AG20443 (cell line): ENCODE measurements at places on chromosomes 11 and 22.

- peak; percentile 49 for DNase-seq
These were observed 16.1 kb downstream of the ALKBH8 start for GRCh38 chr11:107549253-107549953.

DNA sequence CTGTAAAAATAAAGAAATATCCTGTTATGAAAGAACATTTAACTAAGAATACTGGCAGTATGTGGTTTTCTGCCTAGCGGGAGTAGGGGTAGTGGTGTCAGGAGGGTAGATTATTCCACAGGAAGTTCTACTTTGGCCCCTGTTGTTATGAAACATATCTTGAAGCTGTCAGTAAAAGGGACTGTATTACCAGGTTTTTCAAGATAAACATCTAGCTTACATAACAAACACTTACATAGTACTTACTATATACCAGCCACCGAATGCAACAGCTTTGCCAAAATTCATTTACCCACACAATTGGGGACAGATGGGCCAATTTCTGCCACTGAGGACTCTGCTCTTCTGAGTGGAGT is 3.7 kb downstream of the TMEM123 start:
- no peak for DNase-seq

- no peak for DNase-seq
These were observed 8.1 kb upstream of the MOB2 start for GRCh38 chr11:1494650-1495049.

- no peak for DNase-seq
These were observed 26.3 kb upstream of the MN1 start for GRCh38 chr22:27827604-27828587.

DNA sequence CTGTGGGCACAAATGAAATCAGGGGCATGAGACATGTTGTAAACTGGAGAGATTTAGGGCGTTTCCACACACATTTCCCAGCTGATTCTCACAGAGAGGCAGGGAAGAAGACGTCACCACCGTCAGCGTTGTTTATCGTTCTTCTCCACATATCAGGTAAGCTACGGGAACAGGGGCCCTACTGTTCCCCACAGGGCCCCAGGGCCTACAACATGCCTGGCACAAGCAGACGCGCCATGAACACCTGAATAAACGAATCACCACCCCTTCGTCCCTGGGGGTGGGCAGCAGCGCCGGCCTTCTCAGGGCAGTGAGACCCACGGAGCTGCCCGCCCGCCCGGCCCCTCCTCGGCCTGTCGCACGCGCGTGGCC is 342 bp downstream of the EFCAB6 start:
- no peak for DNase-seq

DNA sequence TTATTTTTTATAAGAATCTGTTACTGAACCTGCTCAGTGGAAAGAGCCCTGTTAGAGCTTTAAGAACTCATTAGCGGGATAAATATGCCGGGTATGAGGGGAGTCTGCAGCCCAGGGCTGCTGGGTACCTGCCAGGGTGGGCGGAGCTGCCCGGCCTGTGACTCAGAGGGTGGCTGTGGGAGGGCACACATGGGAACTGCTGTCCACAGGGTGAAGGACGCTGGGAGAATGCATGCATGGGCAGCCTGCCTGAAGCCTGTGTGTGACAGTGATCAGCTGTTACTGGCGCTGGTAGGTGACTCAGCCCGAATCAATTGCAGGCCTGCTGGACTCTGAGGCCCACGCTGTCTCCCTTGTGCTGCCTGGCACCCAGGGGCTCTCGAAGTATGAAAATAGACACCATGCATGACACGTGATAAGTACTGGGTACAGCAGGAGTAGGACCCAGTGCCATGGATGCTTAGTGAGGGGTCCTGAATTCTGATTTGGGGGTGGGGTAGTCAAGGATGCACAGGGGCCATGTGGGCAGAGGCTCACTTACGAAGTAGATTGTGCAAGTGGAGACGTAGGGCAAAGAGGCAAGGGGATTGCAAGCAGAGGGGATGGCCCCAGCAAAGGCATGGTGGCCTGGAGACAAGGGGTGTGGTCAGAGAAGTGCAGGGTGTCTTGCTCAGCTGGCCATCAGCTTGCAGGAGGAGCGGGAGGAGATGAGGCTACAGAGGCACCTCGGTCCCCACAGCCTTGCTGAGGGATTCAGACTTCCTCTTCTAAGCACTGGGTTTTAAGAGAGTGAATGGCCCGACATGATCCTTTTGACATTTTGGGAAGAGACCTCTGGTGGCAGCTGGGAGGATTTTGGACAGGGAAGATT is 36.5 kb downstream of the GRIK4 start:
- DNase-seq: peak; percentile 95

DNA sequence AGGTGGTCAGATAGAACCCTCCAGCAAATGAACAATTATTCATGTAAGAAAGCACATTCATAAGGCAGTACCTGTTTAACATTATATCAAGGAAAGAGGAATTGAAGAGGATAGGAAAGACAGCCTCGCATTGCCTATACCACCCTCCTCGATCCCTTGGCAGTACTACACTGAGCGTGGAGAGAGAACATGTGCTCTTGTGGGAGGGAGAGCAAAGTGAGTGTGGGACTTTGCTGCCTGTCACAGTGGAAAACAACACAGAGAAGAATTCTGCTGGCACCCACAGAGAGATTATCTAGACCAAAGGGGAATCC is 17.5 kb upstream of the DDX10 start:
- no peak for DNase-seq

DNA sequence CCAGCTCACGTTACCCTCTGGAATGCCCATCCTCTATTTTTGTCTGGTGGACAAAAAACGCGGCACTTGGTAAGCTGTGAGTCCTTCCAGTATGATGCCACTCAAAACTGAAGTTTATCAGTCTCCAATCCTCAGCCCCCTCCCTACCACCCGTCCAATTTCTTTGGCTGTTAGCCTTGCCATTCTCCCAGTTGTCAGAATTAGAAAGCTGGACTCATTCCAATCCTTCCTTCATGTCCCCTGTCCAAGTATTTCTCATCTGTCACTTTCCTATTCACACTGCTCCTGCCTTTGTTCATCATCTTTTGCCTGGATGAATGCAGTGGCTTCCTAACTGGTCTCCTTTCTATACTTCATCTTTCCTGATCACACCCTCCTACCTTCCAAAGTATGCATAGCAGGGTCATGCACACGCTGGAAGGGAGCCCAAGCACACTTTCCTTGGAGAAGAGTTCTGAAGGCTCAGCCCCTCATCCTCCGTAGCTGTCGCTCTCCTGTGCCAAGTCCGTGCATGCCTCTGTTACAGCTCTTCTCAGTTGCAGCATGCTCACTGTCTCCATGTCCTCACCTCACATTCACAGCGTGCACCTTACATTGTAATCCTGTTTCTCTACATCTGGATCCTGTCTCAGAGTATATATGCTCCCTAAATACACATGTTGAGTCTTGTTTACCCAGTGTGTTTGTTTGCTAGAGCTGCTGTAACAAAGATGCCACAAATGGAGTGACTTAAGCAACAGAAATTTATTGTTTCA is 19.4 kb downstream of the APLP2 start:
- no peak for DNase-seq

GRCh38 chr22:27788500-27789288 is 12.9 kb downstream of the MN1 start:
- no peak for DNase-seq

DNA sequence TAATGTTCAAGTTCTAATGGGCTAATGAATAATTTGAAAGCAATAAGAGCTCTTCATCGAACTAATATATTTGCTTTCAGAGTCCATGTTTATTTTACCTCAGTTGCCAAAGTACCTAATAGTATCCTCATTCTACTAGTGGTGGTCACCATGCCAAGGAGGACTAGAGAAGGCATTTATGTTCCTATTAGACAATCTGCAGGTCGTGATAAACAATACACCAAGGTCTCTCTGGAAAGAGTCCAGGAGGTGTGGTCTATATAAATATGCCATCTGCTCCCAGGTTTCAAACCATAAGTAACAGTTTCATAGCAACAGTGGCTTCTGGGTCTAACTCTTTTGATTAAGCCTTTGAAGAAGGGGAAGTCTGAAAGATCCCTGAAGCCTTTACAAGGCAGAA is 42.9 kb downstream of the ARFGAP3 start:
- no peak for DNase-seq

DNA sequence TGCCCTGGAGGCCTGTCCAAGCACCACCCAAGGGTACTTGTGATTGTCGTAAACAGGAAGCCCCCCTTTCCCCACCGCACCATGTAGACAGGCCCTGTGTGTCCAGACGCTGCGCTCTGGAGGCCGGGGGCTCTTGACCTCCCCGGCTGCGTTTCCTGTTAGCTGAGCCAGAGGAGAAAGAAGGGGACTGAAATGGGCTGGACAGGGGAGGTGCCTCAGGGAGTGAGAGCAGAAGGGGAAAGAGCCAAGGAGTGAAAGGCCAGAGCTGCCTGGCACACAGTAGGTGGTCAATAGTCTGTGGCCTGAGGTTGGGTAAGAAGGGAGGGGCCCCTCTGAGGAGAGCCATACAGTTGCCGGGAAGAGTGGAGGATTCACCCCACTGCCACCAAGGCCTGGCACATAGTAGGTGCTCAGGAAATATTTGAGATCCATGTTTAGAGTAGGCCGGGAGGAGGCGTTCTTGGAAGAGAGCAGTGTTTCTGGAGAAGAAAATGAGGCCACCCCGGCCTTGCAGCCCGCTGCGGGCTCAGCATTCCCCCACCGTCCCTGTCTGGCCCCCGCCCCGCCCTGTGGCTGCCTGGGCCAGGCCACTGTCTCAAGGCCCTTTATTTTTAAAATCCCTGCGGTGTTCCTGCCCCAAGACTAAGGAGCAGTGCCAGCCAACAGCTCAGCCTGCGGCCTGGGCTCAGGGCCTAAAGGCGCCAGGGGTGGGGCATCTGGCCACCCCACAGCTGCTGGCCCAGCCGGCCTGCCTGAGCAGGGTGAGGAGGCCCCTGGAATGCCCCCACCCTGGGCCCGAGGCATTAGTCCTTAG is 13.6 kb upstream of the CDC42EP1 start:
- DNase-seq: peak; percentile 69

DNA sequence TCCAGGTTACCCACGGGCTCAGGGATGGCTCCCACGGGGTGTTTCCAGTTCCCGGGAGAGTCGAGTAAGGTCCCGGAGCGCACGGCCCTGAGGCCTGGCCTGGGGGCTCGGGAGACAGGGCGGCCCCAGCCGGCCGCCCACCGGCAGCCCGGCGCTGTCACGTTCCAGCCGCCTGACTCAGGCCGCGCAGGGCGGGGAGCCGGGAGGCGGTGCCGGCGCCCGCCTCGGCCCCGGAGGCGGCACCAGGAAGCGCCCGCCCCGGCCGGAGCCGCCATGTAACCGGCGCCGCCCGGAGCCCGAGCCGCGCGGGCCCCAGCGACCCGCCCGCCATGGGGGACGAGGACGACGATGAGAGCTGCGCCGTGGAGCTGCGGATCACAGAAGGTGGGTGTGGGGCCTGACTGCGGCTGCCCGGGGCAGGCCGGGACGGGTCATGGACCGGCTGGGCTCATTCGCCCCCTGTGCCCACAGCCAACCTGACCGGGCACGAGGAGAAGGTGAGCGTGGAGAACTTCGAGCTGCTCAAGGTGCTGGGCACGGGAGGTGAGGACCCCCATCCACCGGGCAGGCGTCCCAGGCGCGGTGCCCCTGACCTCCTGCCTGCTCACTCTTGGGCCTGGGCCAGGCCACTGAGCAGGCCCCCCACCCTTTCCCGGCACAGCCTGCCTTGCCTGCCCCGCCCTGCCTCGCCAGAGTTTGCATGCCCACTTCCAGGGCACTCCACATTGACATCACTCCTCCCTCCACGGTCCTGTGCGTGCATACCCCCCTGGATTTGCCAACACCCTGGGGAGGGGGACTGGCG is at the start of gene RPS6KA4:
RPS6KA4 (plus strand) TSS at position 256 of the 805 bp plus-strand sequence; CDS start at position 330, 74 bp downstream.
- peak; percentile 98 for DNase-seq

DNA sequence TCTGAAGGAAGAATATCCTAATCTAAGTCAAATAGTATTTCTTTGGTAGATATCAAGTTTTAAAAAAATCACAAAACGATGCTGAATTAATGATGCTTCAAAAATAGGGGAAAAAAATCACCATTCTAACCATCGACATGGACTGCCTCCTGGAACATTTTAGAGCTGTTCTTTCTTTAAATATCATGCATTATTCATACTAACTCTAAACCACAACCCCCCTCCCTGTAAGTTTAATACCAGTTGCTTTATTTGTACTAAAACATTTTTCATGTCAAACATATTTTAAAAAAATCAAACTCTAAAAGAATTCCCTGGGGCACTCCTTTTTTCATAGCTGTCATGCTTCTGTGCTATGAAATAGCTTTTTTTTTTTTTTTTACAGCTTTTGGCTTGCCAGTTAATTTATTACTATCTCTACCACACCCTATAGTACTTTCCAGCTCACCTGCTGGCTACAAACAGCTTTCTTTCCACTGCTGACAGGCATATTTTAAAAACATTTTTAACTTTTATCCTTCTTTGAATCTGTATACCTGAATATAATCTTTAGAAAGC is 256.9 kb downstream of the SOX6 start:
- no peak for DNase-seq

- peak; percentile 80 for DNase-seq
These were observed 769 bp downstream of the MAFF start for GRCh38 chr22:38202437-38203089.

DNA sequence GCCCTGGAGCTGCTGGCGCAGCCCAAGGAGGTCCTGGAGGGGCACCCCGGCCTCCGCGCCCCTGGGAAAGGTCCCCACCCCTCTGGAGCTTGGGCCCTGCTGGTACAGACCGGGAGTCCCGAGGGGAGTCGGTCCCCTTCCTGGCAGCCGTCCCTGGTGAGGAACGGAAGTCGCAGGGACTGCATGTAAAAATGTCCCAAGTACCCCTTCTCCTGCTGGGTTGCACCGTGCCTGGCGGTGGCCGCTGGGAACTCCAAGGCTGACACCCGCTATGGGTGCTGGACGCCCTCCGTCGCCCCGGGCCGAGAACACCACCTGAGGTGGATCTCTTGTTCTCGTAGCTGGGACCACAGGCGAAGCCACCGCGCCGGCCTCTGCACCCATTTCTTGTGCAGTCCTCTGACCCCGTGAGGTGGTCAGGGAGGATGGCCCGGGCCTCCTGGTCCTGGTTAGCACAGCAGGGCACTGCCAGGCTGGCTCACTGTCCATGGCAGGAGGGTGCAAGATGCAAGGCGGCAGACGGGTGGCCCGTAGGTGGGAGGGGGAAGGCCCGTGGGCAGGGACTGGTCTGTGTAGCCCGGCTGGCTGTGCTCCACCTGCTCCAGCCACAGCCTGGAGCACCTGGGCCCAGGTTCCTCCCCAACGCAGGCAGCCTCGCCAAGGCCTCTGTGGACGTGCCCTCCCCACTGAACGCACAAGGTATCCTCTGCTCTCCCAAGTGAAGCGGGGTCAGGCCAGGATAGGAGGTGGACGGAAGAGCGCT is 165.2 kb downstream of the IGLL1 start:
- no peak for DNase-seq

- DNase-seq: peak; percentile 76
These were observed 17.0 kb upstream of the DDX10 start for GRCh38 chr11:108647701-108648527.

- no peak for DNase-seq
These were observed 3.8 kb downstream of the C22orf39 start for GRCh38 chr22:19443544-19444211.

- DNase-seq: no peak
These were observed 58.5 kb downstream of the CCDC34 start for GRCh38 chr11:27304514-27304913.

DNA sequence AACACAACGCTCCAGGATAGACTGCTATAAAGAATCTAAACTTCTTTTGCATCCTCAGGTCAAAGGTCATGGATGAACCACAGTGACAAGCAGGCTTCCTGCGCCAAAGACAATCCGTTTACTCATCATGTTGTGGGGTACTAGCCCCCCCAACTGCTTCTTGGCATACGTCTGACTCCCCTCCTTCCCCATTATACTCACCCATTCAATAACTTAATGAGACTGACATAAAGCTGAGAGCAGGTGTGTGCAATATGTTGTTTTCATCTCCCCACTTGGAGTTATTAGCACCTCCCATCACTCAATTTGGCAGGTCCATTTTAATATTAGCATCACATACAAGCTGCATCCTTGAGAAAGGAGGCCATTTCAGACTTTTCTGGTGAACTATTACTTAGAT is 157.1 kb downstream of the CADM1 start:
- DNase-seq: no peak
